ENCODE measurements at places on chromosomes 16 and 17.
A peak's percentile ranks its signal among the peaks of the same experiment; 100 is the strongest.

GRCh38 chr16:73713778-73714495 is 582.7 kb upstream of the PSMD7 start:
- no peak for DNase-seq

DNA sequence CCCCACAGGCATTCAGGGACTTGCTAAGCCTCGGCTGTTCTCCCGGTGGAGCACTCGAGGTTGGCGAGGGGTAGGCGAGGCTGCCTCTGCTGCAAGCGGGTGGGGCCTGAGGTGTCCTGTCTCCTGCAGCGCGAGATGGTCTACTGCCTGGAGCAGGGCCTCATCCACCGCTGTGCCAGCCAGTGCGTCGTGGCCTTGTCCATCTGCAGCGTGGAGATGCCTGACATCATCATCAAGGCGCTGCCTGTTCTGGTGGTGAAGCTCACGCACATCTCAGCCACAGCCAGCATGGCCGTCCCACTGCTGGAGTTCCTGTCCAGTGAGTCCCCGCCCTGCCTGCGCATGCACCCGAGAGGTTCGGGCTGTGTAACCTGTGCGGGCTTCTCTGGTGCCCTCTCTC is 26.3 kb downstream of the TSC2 start:
- no peak for DNase-seq

GRCh38 chr17:32569171-32570080 is 82.6 kb downstream of the CDK5R1 start:
- peak; percentile 53 for DNase-seq

GRCh38 chr17:8967861-8968260 is 2.4 kb upstream of the PIK3R5 start:
- DNase-seq = no peak

GRCh38 chr17:77045441-77046041 is 95.2 kb upstream of the SEC14L1 start:
- no peak for DNase-seq
